Spleen (tissue), 13 donors: ENCODE measurements at places on chromosomes 6 and 20. TPM values are rescaled to one million over a fixed set of nuclear protein-coding genes. Genes with fewer than 3 reads are reported as not detected.
A peak's percentile ranks its signal among the peaks of the same experiment; 100 is the strongest.

The TMEM74B gene
- 2.7 TPM for polyA plus RNA-seq

DNA sequence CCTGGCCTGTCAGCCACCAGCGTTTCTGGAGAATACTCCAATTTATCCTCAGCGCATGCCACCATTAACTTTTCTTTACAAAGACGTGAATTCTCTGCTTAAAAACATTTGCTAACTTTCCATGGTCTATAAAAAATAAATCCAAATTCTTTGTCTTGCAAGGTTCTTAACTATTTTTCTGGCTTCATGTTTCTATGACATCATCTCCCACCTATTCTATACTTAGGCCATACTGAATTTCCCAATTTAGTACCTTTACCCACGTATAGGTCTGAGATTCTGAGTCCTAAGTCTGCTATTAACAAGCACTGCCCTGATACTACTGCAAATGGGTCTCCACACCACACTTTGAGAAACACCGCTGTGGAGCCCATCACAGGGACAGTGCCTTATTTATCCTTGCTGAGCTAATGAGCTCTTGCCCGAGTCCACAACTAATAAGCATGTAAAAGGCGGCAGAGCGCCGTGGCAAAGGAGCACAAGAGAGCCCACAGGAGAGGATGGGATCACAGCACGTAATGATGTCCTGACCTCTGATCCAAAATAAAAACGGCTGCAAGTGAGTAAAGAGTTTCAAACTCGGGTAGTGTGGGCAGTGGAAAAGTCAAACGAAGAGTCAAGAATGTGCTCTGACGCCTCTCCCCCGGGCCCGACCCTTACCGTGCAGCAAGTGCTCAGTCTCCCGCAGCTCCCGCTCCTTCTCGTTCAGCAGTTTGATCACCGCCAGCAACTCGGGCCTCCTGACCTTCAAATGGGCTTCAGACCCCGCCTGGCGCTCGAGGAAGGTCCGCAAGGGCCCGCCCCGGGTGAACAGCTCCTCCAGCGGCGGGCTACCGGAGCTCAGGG is 519 bp downstream of the MTRF1L start:
- DNase-seq: peak; percentile 81

DNA sequence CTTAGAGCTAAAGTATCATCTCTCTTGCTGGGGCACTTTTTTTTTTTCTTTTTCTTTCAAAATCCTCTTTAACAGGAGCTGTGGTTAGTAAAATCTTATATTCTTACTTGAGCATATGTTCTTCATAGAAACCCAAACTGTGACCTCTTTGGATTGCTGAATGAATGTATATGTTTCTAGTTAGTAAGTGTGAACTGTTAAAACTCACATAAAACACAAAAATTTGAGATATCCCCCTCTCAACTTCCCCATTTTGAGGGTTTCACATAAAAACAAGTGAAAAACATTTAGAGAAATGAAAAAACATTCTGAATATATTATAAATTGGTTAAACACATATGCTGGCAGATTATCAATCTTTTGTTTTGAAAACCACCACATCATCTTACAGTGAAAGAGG is 78.1 kb downstream of the INSM1 start:
- no peak for DNase-seq

DNA sequence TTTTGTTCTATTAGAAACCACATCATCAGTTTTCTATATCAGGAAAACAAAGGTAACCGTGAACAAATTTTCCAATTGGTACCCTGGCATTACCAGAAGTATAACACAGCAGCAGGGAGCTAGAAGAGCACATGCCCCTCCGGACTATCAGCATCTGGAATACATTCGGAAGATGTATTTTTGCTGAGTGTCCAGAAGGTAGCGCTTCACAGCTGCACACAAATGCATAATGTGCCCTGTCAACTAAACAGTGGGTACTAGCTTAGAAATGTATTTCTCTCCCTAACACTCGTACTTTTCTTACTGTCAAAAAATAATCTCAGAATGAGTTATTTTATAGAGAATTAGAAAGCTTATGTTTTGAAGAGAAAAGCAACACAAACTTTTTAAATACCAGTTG is 77.6 kb downstream of the HUS1B start:
- DNase-seq: no peak

The PRICKLE4 gene
- polyA plus RNA-seq: 5.3 TPM

- DNase-seq: no peak
Observed at GRCh38 chr6:25730907-25731306, 23.6 kb upstream of the SLC17A4 start.

The CLVS2 gene
- not detected for polyA plus RNA-seq

The BCAS1 gene
- 0.99 TPM for polyA plus RNA-seq

GRCh38 chr6:66307490-66307889 is 600.5 kb upstream of the EYS start:
- DNase-seq: no peak

- DNase-seq: no peak
Observed at GRCh38 chr6:139277161-139277560, 14.6 kb downstream of the TXLNB start.

GRCh38 chr20:24436160-24436559 is 33.3 kb upstream of the SYNDIG1 start:
- DNase-seq: no peak

- DNase-seq: peak; percentile 39
Observed at GRCh38 chr6:34155471-34156300, 9.8 kb upstream of the GRM4 start.

GRCh38 chr6:108200631-108201030 is 34.8 kb downstream of the NR2E1 start:
- DNase-seq: no peak

The TLDC2 gene
- 0.16 TPM for polyA plus RNA-seq
